ENCODE measurements at places on chromosomes 11 and 22.

DNA sequence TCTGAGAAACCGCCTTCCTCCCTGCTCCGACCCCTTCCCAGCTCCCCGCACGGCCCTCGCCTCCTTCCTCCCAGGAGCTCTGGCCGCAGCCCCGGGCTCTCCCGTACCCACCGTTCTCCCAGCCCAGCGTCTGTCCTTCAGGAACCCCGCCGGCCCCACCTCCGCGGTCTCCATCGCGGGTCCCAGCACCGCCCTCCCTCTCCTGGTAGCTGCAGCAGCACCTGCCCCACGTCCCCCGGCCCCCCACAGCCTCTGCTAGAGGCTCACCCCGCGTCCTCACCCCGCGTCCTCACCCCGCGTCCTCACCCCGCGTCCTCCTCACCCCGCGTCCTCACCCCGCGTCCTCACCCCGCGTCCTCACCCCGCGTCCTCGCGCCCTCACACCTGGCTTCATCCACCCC, 85.9 kb downstream of the WNT7B start:
- no peak for DNase-seq

DNA sequence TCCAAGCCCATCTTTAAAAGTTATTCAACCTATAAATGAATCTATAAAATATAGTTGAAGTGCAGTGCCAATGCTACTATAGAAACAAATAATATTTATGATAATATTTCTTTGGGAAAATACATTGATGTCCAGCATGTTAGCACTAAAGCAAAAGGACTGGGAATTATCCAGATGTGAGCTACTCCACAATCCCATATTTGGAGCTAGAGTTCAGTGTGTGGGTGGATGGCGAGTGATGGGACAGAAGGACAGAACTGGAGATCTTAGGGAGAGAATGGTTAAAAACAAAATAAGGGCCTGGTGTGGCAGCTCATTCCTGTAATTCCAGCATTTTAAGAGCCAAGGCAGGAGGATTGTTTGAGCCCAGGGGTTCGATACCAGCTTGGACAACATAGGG, 216.8 kb downstream of the TMEM135 start:
- DNase-seq = no peak

DNA sequence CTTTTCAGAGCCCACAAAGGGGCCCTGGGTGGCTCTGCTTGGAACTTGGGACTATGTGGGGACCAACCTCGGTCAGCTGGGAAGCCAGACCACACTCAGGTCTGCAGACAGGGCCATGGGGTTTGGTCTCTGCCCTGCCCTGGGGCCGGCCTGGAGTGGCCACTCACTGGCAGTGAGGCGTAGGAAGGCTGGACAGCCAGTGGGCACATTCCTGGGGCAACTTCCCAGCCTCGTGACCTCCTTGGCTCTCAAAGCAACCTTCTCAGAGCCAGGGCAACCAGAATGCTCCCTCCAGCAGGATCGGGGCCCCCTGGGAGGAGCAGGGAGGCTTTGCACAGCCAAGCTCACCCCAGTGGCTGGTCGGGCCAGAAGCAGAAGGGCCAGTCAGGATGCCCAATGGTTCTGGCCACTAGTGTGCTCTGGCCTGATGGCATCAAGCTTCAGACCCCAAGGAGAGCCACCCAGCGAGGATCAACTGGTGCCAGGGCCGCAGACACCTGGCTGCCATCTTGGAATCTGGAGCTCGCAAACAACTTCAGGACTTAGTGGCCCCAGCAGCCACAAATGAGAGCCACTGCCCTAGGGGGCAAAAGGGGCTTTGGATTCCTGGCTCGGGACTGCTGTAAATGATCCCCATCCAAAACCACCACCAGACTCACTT, 87.1 kb downstream of the MYEOV start:
- DNase-seq = no peak

DNA sequence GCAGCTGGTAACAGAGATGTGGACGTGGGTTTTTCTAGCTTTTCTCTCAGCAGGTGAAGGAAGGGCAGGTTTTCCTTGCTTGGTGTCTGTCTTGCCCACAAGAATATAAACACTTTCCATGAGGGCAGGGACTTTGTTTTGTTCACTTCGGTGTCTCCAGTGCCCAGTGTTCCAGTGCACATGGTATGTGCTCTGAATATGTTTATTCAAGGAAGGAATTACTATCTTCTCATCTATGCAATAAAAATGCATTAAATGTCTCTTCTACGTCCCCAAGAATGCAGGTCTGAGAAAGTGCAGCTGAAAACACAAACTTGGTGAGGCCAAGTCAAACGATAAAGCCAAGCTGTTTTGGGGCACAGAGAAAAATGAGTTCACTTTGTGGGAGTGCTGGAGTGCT, 56.3 kb upstream of the PLET1 start:
- DNase-seq = no peak

GRCh38 chr22:38017272-38017920, 33.0 kb upstream of the SOX10 start:
- DNase-seq = peak; percentile 41

DNA sequence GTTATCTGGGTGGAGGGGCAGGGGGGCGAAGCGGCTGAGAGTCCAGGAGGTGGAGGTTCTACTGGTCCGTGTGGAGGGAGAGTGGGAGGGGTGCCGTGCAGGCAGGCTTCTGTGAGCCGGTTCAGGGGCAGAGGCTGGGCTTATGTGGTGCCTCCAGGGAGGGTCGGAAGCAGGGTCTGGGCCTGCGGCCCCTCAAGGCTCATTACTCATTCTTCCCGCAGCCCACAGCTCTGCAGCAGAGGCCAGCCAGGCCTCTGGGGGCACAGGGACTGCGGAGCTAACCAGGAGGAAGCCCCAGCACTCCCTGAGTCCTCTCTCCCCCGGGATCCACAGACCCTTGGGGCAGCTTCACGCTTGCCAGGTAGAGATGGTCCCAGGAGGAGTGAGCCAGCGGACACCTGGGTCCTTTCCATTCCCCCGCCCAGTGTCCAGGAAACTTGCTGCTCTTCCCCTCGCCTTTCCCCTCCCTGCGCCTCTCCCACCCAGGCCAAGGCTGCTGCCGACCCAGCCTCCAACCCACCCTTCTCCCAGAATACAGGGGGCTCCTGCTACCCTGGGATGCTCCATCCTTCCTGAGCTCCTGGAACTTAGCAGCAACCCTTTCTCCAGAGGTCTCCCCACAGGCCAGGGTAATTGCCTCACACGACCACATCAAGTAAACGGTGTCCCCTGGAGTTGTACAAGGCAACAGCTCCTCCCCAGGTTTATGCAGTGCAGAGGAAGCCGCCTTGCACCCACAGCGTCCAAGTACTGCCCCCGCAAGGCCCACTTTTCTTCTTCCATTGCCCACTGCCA, 6.3 kb downstream of the NRXN2 start:
- peak; percentile 60 for DNase-seq

GRCh38 chr11:129699711-129700304, 115.8 kb upstream of the TMEM45B start:
- DNase-seq = no peak

DNA sequence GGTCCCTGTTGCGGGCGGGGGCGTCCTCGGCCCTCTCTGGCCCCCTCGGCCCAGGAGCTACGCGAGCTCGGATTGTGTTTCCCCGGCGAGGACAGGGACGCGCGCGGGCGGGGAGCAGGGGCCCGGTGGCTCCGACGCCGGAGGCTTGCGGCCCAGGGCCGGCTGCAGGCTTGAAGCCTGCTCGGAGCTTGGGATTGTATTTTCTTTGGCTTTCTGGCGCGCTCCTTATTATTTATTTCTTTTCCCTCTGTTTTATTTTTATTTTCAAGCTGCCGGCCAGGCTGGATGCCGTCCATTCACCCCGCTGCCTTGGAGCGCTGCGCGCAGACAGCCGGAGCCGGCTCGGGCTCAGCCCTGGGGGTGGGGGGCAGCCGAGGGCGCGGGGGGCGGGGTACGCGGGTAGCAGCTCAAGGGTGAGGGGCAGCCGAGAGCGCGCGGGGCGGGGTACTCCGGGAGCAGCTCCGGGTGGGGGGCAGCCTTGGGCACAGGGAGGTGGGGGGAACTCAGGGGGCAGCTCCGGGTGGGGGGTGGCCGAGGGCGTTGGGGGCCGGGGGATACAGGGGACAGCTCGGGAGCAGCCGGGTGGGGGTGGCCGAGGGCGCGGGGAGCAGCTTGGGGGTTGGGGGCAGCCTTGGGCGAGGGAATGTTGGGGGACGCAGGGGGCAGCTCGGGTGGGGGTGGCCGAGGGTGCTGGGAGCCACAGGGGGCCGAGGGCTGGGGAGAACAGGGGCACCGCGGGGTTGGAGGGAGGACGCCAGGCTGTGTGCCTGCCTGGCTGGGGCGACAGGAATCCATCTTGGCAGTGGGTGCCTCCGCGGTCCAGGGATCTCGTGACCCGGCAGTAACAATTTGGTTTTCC, 42.7 kb downstream of the KCNJ1 start:
- no peak for DNase-seq

- no peak for DNase-seq
Measured at GRCh38 chr11:26608507-26609146, 36.6 kb upstream of the MUC15 start.

DNA sequence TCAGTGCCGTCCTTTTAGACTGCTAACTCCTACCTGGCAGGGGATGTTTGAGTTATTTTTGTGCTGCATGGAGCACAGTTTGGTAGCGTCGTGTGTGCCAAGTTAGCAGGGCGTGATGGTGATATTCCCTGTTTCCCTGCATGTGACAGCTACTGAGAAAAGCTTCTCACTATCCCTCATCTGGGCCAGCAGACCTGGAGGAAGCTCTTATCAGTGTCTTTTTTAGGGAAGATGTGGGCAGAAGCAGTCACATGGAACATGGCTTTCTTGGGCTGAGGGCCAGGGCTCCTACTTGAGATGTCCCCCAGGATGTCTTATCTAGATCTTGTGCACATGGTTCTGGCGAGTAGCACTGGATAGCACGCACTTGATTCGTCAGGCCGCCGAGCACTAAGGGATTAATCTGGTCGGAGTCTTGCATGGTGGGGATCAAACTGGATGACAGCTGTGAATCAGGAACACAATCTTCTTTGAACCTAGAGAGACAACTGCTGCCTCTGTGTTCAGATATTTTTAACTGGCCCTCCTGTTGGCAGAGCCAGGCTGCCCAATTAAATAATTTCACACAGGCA, 33.8 kb downstream of the TECTA start:
- DNase-seq = no peak

DNA sequence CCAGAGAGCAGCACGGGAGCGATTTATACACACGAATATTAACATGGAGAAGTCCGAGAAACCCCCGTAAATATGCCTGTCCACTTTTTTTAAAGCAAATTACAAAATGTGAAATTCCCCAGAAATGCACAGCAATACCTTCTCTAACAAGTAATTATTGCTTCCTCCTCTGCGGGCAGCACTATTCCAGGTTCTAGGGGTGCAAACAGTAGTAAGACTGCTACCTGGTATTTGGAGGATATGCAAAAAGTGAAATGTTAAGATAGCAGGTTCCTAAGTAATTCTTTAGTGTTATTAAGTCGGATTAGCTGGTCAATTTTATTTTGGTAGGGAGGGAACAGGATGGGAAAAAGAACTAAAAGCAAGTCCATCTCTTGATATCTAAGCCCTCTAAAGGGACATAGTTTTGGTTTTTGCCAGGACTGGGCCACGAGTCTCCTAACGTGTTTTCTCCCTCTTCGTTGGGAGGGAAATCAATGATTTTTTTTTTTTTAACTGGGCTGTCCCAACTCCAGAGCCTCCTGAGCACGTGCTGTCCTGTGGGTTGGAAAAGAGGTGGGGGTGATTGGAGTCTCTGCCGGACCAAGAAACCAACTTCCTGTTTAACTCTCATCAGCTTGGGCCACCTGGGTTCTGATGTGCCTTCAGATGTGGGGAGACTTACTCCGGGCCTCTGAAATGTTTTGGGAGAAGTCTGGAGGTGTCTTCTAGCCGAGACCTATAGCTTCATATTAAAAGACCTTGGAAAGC, 1.7 kb upstream of the XBP1 start:
- DNase-seq = peak; percentile 63

DNA sequence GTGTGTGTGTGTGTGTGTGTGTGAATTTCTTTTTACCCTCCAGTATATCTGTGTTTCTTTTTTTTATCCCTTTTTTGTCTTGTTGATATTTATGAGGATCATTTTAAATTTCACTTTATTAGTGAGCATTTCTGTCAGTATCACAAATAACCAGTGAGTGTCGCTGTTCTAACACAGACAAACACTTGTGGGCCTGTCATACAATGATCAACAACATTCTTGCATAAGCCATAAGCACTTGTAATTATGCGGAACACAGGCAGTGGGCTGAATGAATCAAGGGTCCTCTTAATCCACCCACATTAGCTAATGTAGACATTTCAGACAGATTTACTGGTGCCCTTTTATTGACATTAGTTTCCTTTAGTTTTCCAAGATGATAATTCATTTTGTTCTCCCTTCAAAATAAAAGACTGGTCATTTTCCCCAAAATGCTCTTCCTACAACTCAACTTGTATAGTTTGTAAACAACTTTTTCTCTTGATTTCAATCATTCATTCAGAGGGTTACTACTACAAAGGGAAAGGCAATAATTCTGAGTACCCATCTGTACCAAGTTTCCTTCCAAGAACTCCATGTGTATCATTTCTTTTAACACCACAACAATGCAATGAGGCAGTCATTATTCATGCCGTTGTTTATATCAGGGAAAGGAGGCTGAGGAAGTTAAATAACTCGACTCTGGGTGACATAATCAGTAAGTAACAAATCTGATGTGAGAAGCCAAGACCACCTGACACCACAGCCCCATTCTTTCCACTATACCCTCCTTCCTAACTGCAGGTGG, 34.5 kb upstream of the ANO3 start:
- peak; percentile 51 for DNase-seq

- DNase-seq = peak; percentile 33
Measured at GRCh38 chr22:30806391-30806861, 111.8 kb downstream of the OSBP2 start.

GRCh38 chr22:40674274-40674673, 5.0 kb upstream of the MCHR1 start:
- DNase-seq = no peak

- no peak for DNase-seq
Measured at GRCh38 chr11:117605331-117605730, 191.7 kb downstream of the DSCAML1 start.

DNA sequence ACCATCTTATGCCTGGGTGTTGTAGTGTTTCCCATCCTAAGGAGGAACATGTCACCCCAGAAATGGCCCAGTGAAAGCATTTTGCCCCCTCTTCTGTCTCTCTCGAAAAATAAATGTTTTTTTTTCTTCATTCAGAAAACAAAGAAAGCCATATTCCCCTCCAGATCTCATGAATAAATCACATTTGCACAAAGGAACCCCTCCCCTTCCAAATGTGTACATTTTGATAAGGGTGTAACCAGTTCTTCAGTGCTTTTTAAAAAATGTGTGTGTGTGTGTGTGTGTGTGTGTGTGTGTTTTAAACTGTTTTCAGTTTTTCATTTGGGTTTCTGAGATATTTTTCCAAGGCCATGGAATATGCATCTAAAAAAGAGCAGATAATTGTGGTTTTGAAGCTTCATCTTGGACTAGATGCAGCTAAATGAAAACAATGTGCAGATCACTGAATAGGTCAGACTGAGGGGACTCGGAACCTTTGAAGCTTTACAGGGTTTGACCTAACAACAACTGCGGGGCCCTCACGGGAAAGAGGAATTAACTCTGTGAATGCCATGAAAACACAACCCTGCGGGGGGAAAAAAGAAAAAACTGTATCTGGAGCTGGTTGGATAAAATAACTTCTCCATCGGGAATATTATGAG, 76.4 kb downstream of the YAP1 start:
- DNase-seq = no peak

GRCh38 chr22:40022536-40023240, 27.9 kb downstream of the FAM83F start:
- no peak for DNase-seq
